DMS79 (cell line): ENCODE measurements at places on chromosomes 2 and 18.

DNA sequence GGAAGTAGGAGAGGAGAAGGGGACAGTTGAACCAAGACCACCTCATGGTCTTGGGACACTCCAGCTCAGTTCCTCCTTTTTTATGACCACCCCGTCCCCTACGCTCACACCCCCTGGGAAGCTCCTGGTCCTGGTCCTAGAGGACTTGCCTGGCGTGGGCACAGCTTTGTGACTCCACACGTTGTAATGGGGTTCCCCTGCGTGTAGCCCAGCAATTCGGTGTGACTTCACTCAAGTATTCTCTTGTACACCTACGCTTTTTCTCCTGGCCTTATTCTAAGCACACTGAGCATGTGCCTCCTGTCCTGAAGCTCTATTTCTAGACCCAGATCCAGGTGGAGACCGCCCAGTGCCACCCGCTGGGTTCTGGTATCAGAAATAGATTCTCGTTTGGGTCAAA lies 36.1 kb upstream of the B3GNT7 start:
- no peak for DNase-seq

- no peak for DNase-seq
Measured at GRCh38 chr2:160612266-160612856, 118.8 kb upstream of the RBMS1 start.

GRCh38 chr18:27848336-27848735 lies 328.6 kb downstream of the CDH2 start:
- no peak for DNase-seq

DNA sequence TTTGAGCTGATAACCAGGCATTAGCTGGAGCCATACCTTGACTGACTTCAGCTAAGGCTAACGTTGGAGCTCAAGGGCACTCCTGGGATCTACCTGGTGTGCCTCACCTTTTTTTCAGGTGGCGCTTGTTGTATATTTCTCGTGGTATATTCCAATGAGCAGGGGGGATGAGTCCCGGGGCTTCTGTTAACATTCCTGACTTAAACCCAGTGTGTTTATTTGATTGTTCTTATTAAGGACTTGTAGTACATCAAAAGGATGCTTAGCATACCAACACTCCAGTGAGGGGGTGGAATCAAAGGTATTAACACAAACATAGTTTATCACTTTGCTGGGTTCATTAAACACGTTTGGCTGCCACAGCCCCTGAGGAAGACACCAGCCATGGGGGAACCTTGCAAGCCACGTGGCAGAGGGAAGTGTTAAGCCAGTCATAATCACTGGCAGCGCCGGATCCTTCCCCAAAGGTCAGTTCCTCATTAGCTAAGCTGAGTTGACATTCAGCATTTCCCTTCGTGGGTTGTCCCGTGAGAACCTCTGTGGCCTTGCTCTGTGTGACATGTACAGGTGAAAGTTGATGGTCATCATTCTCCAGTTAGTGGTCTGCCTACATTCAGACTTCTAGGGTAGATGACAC lies 119.5 kb upstream of the MCFD2 start:
- DNase-seq: no peak

GRCh38 chr2:162243294-162243693 lies at the start of gene FAP:
Gene FAP, minus strand, starts transcription at chr2:162243445. Its CDS starts 118 bp downstream, at chr2:162243327.
- DNase-seq: no peak

DNA sequence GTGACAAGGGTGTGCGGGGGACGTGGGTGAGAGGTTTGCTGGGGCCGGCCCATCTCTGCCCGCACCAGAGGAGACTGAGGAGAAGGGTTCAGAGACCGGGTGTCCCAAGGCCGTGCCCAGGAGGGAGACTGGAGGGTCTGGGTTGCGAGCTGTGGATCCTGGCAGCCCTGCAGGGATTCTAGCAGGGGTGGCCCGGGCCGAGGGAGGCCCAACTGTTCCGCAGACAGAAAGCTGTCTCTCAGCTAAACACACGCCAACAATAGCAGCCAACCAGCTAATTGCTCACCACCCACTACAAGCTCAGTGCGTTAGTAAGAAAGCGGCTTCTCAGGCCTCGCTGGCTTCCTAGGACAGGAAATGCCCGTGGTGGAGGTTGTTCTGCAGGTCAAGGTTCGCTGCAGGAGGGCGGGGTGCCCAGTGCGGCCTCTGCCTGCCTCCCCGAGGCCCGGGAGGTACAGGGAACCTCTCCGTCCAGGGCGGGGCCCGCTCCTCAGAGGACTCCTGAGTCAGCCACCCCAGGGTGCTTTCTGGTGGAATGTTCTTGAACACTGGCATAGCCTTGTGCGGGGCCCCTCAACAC lies 282.0 kb upstream of the PXDN start:
- DNase-seq: no peak

DNA sequence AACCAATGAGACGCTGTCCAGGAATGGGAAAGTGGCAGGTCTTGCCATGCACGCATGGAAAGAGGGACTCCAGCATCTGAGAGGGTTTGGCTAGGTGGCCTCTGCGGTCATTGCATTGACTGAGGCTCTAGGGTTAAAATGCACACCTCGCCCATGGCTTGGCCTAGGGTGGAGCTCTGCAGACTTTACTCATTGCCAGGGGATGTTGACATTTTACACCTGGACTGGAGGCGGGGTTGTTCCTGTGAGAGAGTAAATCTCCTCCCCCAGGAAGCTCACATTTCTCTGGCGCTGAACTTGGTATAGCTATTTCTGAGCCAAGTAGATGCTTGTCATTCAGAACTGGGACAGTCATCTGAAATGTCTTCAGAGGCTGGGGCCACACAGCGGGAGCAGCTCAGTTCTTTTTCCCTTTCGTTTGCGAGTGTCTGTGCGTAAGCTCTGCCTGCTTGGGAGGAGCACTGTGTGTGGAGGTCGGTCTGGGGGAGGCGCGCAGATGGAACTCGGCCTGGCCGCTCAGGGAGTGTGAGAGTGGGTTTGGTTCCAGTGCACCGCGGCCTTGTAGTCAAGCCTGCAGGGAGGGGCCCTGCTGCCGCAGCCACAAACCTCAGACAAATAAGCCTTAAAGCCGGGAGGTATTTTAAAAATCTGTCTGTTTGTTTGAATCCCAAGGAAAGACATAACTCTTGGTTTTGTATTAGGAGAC lies 76.5 kb downstream of the LPIN1 start:
- DNase-seq: no peak

DNA sequence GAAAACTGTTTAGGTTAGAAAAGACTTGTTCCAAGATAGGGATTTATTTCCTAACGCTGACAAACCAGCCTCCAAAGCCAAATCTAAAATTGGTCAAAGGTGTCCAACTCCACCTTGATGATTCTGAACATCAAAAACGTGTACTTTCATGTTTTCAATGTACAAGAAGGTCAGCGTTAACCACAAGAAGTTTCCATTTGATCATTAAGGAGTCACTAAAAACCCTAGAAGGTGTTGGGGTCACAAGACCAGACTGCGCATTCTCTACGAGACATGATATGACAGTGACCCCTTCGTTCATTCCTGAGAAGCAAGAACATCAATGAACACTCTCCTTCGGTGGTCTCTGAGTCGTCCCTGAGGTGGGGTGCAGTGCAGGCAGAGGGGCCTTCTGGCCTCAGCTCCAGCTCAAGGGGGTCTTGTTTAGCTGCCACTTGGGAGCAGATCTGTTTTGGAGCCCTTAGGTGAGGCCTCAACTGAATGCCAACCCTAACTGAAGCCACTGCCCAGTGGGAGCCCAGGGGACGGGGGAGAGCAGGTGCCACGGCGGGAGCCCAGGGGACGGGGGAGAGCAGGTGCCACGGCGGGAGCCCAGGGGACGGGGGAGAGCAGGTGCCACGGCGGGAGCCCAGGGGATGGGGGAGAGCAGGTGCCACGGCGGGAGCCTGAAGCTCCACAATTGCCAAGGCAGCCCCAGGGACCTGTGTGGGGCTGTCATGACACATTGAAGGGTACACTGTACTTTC lies 55.2 kb downstream of the PARD6G start:
- DNase-seq: no peak

DNA sequence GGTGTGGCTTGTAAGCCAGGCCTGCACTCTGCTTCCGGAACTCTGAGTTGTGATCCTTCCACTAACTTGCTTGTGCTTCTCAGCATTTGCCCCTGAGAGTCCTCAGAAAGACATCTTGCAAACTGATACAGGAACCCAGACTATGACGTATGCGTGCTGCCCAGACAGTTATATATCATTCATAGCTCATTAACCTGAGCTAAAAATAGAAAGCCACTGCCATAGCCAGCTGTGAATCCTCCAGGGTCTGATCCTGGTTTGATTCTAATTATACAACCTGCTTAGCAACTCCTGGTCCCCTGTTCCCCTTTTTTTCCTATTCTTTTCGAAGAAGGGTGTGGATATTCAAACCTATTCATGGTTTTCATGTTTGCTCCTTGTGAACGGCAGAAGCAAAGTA lies 63.7 kb downstream of the MARCHF4 start:
- peak; percentile 13 for DNase-seq

DNA sequence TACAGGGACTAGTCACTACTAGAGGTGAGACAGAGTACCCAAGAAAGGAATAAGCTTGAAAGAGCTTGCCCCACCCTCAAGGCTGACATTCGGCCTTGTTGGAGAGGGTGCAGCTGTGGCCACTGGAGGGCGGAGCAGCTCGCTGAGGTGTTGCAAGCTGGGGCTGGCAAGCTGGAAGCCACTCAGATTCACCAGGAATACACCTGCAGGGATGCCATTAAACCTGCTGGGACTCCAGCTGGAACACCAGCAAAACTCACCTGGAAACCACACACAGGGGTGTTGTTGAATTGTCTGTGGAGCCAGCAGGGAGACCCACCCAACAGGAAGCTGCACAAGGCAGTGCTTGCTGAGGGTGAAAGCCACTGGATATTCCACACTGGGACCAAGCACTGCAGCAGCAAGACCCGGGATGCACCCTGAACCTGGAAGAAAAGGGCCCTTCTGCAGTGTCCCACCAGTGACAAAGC lies 26.1 kb downstream of the KCTD18 start:
- DNase-seq: peak; percentile 54

DNA sequence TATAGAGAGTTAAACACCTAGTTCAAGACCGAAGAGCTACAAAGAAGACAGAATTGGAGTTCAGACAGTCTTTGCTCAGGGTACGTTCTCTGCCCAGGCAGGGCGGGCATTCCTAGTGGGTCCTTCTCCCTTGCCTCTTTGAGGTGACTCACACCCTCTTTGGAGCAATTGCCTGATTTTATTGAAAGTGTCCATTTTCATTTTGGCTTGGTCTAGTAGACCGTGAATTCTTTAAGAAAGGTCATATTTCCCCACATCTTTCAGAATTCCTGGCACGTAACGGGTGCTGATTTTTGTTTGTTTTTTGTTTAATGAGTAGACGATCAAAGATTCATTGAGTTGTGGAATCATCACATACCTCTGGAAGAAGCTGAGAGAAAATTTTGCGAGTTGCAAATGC lies 871.5 kb downstream of the RNF144A start:
- DNase-seq: no peak

DNA sequence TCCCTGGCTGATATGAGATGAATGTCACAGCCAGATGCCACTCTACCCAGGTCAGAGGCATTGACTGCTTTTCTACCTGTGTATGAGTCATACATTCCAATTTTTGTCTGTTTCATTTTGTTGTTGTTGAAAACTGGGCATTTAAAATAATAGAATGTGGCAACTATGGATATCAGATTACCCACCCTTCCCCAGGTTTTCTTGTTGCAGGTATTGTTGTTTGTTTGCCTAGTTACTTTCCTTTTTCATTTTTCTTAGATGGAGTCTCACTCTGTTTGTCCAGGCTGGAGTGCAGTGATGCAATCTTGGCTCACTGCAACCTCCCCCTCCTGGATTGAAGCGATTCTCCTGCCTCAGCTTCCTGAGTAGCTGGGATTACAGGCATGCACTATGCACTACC lies 70.2 kb downstream of the LRRC30 start:
- DNase-seq: no peak

DNA sequence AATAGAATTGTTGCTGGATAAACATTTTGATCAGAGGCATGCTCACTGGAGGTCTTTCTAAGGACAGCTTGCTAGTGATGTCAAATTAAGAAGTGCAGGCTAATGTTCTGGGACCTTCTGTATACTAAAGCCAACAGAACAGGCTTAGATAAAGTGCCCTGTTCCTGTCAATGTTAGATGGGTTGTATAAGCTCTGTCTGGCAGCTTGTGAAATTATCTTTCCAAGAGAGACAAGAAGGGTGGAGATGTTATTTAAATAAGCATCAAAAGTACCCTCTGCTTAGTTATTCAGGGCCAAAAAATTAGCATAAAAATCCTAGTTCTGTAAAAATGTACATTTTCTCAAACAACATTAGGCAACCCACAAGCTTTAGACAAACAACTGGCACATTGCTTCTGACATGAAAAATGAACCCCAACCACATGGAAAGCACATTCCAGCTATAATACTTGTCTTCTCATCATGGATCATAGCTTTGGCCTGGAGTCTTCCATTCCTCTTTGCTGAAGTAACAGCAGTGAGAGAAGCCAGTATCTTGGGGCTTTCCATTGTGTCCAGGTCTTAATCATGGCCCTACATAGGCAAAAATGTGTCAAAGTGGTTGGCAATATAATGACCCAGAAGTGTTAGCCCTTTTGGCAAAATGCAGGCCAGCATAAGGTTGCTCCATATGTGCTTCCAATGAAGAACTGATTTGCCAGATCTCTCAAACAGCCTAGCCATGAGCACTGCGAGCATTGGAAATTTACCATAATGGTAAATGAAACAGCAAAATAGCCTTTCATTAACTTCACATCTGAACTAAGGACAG lies 478.1 kb upstream of the ZNF804A start:
- no peak for DNase-seq

- DNase-seq: no peak
Measured at GRCh38 chr18:74748809-74749208, 151.1 kb downstream of the ZNF407 start.

- DNase-seq: peak; percentile 16
Measured at GRCh38 chr18:9971313-9971920, 57.6 kb downstream of the VAPA start.

GRCh38 chr2:191316246-191316994 lies 71.2 kb downstream of the MYO1B start:
- no peak for DNase-seq

DNA sequence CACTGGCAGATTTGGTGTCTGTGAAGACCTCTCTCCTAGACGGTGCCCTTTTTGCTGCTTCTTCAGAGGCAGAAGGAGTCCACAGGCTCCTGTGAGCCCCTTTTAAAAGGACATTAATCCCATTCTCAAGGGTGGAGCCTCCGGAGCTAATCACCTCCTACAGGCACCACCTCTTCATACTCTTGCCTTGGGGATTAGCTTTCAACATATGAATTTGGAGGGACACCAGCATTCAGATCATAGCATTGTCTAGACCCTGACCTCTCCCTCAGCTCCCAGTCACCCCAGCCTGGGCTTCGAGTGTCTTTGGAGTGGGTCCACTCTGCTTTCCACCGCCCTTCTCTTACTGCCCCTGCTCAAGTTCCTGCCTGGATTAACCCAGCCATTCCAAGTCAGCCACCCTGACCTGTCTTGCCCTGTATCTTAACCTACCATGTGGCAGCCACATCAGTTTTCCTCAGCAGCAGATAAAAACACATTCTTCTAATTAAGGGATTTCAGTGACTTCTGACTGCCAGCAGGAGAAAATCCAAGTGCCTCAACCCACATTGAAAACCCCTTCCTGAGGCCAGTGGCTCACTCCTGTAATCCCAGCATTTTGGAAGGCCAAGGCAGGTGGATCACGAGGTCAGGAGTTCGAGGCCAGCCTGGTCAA lies 6.1 kb upstream of the NCL start:
- DNase-seq: no peak

GRCh38 chr2:121771976-121772742 lies 16.7 kb downstream of the TSN start:
- DNase-seq: no peak

GRCh38 chr18:8260319-8260718 lies 348.9 kb upstream of the RAB12 start:
- no peak for DNase-seq

- no peak for DNase-seq
Measured at GRCh38 chr2:7866825-7867224, 815.0 kb upstream of the ID2 start.

- no peak for DNase-seq
Measured at GRCh38 chr2:10914272-10914693, 2.5 kb downstream of the KCNF1 start.
